ENCODE measurements at places on chromosomes 5 and 9. TPM values are rescaled to one million over a fixed set of nuclear protein-coding genes. Genes with fewer than 3 reads are reported as not detected.

The CDX1 gene
- not detected for total RNA-seq

GRCh38 chr9:19975499-19975898 is 186.7 kb upstream of the SLC24A2 start:
- H3K27ac ChIP-seq, result no peak overlapping the region
- H3K4me1 ChIP-seq, result peaks cover 11% of the 10 kb centered on the region
- no peaks in the 10 kb centered on the region for H3K36me3 ChIP-seq
- H3K27me3 ChIP-seq, result no peaks in the 10 kb centered on the region

DNA sequence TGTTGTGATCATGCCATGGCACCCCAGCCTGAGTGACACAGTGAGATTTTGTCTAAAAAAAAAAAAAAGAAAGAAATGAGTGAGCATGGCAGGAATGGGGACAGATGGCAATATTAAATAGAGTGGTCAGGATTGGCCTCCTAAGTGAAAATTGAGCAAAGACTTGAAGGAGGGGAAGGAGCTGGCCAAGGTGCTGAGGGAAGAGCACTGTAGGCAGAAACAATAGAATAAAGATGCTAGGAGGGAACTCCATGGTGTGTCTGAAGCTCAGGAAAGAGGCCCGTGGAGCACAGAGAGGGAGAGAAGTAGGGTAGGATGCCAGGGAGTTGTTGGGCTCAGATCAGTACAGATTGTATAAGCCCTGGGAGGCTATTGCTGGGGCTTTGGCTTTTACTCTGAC is 64.4 kb upstream of the PCAT7 start:
- DNase-seq, result no peak
- no peaks in the 10 kb centered on the region for H3K36me3 ChIP-seq
- H3K4me1 ChIP-seq, result no peaks in the 10 kb centered on the region
- no peak overlapping the region for H3K4me3 ChIP-seq

DNA sequence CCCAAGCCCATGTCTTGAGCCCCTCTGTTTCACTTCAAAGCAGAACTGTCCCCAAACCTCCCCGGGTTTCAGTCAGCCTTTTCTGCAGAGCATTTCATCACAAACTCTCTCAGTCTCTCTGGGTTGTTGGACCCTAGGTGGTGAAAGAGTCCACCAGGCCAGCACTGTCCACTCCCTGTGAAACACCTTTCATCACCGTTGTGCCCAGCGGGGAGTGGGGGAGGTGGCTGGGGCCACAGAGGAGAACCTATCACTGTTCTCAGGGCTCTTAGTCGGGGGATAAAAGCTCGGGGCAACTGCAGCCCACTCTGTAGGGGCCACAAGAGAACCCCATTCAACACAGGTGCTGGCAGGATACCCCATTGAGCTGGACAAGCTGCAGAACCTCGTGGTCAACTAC is 5.4 kb upstream of the RABL6 start:
- H3K27ac ChIP-seq, result no peak overlapping the region
- no peaks in the 10 kb centered on the region for H3K36me3 ChIP-seq
- H3K27me3 ChIP-seq, result no peaks in the 10 kb centered on the region
- H3K4me3 ChIP-seq, result no peak overlapping the region

The COMMD10 gene
- total RNA-seq, result 17.4 TPM

DNA sequence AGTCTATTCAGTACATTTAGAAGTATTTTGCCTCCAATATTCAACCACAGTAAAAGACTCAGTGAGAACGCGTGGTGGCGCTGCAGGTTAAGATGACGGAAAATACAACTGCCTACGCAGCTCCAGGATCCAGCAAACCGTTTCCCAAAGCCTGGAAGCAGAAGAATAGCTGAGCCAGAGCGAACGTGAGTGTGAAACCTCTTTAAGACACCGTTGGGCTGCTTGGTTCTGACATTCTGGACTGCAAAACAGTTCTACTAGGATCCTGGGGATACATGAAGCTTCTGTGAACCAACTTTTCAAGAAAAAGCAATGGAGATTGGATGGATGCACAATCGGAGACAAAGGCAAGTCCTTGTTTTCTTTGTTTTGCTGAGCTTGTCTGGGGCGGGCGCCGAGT is at the start of gene PCDHB16:
Gene PCDHB16, plus strand, starts transcription at position 140 of the 400 bp plus-strand sequence. Its CDS starts 173 bp downstream, at position 313.
- H3K4me1 ChIP-seq, result no peaks in the 10 kb centered on the region
- no peak within 1 kb of the TSS for H3K4me3 ChIP-seq
- H3K27ac ChIP-seq, result no peak within 1 kb of the TSS
- no peaks in the 10 kb centered on the region for H3K36me3 ChIP-seq
- H3K27me3 ChIP-seq, result no peaks in the 10 kb centered on the region
- no peak for DNase-seq

- H3K4me1 ChIP-seq, result peaks cover 30% of the 10 kb centered on the region
- no peaks in the 10 kb centered on the region for H3K27me3 ChIP-seq
- H3K36me3 ChIP-seq, result no peaks in the 10 kb centered on the region
These were observed 140.3 kb downstream of the AOPEP start for GRCh38 chr9:94866770-94867169.

GRCh38 chr9:89465726-89466308 is 32.1 kb downstream of the SEMA4D start:
- no peaks in the 10 kb centered on the region for H3K36me3 ChIP-seq
- H3K4me1 ChIP-seq, result peaks cover 99% of the 10 kb centered on the region
- no peak for DNase-seq
- no peak overlapping the region for H3K4me3 ChIP-seq
- no peaks in the 10 kb centered on the region for H3K27me3 ChIP-seq

DNA sequence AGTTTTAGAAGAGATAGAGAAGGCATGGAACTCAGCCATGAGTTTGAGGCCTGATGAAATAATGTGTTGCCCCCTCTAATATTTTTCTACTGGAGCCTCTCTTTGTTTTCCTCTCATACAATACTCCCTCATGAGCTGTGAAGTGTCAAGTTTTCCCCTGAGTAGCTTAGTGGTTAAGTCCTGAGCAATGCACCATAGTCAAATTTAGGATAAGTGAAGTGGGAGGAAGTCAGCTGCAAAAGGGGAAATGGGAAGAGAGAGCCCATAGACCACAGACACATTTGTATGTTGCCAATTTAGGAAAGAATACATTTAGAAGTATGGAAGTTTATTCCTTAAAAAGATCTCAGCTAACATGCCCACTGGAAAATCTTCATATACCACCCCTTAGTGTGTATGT is 171.5 kb upstream of the NREP start:
- H3K4me1 ChIP-seq, result no peaks in the 10 kb centered on the region
- no peak overlapping the region for H3K4me3 ChIP-seq
- H3K27me3 ChIP-seq, result no peaks in the 10 kb centered on the region
- H3K36me3 ChIP-seq, result no peaks in the 10 kb centered on the region
- H3K27ac ChIP-seq, result no peak overlapping the region

- H3K27ac ChIP-seq, result no peak overlapping the region
- H3K4me3 ChIP-seq, result no peak overlapping the region
- no peak for DNase-seq
- H3K4me1 ChIP-seq, result no peaks in the 10 kb centered on the region
- H3K36me3 ChIP-seq, result no peaks in the 10 kb centered on the region
- no peaks in the 10 kb centered on the region for H3K27me3 ChIP-seq
These were observed 527.7 kb upstream of the WWC1 start for GRCh38 chr5:167763772-167764171.

DNA sequence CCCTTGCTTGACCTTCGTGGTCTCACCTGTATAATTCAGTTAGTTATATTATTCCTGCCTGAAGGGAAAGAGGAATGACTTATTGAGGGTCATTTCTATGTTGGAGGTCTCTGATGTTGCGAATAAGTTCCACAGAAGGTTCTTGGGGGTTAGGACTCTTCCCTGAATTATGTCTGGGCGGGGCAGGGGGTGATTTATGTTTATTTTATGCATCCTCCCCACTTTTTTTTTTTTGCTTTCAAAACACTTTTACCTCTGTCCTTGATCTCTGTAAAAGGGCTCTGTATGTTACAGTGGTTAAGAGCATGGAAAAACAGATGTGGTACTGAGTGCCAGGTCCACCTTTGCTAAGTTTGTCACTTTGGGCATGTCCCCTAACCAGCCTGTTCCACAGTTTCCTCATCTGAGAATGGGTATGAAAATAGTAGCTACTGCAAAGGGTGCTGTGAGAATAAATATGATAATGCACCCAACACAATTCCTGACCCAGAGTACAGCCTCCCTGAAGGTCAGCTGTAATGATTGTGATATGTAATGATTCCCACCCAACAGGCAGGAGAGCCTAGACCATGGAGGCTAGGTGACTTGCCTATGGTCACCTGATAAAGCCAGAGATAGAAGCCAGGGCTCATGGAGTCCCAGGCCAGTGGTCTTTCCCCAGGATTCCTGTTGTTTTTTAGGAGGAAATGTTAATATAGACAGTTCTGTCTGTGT is 54.8 kb downstream of the SLC22A5 start:
- peak overlapping the region; percentile 84 for H3K27ac ChIP-seq
- peak overlapping the region; percentile 49 for H3K4me3 ChIP-seq
- peaks cover 11% of the 10 kb centered on the region for H3K36me3 ChIP-seq
- H3K4me1 ChIP-seq, result peaks cover 100% of the 10 kb centered on the region
- no peak for DNase-seq

The FOXD4L6 gene
- not detected for total RNA-seq

Measured in CD8-positive, alpha-beta memory T cell (primary cell).